CD4-positive, alpha-beta T cell treated with Interleukin-6 at 100 ng/mL for 8 hours (primary cell): ENCODE measurements at places on chromosomes 1 and 21.

DNA sequence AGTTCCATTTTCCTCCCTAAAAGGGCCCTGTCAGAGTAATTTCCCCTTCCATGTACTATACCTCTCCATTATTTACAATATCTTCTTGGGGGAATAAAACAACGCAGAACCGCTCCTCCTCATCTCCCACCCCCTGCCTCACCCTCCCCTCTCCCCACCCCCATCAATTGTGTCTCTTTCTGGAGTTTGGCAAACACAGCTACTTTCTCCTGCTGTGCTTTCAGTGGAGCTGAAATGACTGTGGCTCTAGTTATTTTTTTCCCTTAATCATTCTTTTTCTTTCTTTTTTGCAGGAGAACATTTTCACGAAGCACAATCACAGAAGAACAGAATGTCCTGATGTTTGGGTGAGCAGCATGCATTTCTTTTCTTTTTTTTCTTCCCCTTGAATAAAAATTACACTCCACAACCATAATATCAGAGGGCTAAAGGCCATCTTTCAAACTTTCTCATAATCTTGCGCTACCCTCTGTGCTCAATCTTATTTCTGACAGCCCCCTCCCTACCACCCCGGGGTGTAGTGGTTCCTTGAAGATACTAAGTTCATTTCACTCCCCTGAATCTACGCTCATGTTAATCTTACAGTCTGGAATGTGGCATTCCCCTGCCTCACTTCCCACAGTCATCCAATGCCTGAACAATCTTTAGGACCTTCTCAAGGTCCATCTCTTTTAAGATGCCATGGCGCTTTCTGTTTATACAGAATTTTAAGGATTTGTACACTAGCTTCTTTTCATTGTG, 8.8 kb upstream of the PLXNA2 start:
- DNase-seq = no peak

DNA sequence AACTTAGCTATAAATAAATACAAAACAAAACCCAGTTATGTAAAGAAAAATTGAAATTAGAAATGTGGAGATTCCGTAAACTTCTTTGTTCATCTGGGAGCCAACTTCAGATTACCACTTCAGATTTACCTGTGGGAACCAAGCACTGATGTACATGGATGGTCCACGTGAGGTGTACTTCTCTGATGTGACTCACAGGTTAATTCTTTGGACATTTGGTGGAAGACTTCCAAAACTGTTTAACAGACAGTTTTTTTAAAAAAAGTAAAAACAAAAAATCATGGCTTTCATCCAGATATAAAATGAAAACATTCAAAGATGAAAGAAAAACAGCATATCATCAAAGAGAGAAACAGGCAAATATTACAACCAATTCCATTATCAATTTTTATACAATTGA, 92.0 kb downstream of the MAST2 start:
- no peak for DNase-seq

GRCh38 chr1:163799190-163799805, 477.5 kb downstream of the NUF2 start:
- DNase-seq = no peak

GRCh38 chr1:4053774-4054173, 153.7 kb upstream of the C1orf174 start:
- DNase-seq = no peak

- DNase-seq = no peak
These were observed 24.2 kb downstream of the KCNN3 start for GRCh38 chr1:154845879-154846278.

- DNase-seq = no peak
These were observed 188.1 kb upstream of the SAMSN1 start for GRCh38 chr21:14734191-14734590.

DNA sequence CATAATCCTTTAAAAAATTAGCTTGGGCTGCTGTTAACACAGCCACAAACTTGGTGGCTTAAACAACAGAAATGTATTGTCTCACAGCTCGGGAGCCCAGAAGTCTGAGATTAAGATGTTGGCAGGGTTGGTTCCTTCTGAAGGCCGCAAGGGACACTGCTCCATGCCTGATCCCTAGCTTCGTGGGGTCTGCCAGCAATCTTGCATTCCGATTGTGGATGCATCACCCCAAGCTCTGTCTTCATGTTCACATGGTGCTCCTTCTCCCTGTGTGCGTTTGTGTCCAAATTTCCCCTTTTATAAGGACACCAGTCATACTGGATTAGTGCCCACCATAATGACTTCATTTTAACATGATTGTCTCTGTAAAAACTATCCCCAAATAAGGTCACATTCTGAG, 5.0 kb upstream of the HHIPL2 start:
- DNase-seq = no peak

- DNase-seq = no peak
These were observed at the start of gene CLDN8 for GRCh38 chr21:30216041-30216723. Gene CLDN8, minus strand, starts transcription at chr21:30216097. Its CDS starts 172 bp downstream, at chr21:30215925.

- DNase-seq = no peak
These were observed 30.8 kb downstream of the TRIM67 start for GRCh38 chr1:231192620-231193163.

DNA sequence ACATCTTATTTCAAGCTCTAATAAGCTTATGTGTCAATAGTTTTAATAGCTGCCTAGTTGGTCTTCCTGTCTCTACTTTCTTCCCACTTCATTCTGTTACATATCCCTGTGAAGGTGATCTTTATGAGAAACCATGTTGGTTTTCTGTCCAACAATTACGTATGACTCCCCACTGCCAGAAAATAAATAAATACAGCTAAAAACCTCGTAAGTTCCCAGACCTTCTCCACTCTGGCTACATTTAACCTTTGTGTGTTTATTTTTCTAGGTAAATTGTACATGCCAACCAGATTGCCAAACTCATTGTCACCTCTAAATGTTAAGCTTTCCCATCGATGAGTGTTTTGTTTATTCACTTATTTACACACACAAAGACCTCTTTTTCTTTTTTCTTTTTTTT, 147.2 kb downstream of the CRB1 start:
- no peak for DNase-seq

GRCh38 chr1:62903982-62904855, 120.3 kb downstream of the ATG4C start:
- DNase-seq = no peak

- no peak for DNase-seq
These were observed 5.3 kb downstream of the DMBX1 start for GRCh38 chr1:46494910-46495309.

DNA sequence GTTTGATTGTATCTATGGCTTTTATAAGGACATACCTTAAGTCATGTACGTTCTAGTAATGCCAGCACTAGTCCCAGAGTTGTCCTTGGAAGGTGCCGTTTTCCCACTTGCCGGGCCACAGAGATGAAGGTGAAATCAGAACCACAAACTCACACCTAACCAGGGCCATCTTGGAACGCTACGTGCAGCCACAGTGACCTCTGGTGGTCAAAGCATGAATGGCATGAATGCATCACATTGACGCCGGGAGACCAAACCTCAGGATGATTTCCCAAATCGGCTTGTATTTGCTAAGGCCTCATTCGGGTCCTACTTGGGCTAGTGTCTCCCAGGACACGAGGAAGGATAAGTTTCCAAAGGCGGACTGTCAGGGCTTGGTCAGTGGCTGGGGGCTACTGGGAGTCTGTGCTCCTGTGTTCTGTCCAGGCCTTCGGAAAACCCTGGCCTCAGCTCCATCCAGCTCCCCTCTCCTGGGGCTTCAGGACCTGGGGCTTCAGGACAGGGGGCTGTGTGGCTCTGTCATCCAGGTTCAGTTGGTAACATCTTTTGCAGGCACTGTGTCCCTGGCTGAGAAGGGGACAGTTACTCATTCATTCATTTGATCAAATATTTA, 260.5 kb downstream of the PRDM2 start:
- peak; percentile 48 for DNase-seq

GRCh38 chr1:15452866-15453571, 3.5 kb upstream of the CELA2A start:
- DNase-seq = no peak

- no peak for DNase-seq
These were observed 34.0 kb downstream of the TMEM53 start for GRCh38 chr1:44640200-44640853.

- no peak for DNase-seq
These were observed 1.6 kb downstream of the TP53BP2 start for GRCh38 chr1:223843934-223844786.

DNA sequence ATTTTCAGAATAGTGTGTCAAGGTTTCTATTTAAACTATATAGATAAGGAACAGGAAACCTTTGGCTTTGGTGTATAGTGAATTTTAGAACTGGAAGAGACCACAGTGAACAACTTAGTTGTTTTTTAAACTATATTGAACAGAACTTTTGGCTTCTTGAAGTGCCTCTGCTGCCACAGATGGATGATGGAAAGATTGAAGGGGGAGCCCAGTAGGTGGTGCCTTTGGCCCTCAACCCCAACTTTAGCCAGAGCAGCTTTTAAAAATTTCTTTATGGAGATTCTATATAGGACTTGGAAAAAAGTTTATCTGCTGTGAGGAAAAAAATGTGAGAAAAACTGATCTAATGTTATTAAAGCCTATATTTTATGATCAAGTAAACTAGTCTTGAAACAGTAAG, 50.2 kb downstream of the SWT1 start:
- DNase-seq = no peak

DNA sequence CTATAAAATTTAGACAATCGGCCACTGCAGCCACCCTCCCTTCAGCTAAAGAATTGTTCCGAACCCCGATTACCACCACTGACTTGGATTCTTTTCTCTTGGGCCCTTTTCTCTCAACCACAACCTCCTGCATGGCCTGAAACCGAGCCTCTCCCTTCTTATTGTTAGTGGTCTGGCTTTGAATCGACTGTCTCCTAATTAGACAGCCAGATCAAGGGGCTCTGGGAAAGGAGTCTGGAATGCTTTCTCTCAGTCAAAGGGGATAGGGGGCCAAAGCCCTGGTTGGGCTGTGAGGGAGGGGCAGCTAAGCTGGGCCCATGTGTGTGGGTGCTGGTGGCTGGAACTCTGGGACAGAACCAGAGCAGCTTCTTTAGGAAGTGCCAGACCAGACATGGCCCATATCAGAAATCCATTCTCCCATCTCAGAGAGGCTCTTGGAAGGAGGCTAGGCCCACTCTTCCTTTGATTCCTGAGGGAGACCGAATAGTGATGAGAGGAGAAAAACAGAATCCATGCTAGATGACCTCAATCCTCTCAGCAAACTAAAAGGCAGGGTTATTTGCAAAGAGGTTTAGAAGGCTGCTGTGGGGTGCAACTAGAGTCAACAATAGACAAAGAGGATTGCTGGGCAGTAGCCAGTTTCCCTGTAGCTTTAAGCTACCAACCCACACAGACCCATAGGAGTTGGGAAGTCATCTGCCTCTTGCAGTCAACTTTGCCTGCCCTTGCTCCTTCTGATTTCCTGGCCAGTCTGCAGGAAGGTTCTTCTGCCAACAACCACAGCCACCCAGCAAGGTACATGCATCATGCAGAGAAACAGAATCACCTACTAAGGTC, 117.6 kb downstream of the AK5 start:
- no peak for DNase-seq

DNA sequence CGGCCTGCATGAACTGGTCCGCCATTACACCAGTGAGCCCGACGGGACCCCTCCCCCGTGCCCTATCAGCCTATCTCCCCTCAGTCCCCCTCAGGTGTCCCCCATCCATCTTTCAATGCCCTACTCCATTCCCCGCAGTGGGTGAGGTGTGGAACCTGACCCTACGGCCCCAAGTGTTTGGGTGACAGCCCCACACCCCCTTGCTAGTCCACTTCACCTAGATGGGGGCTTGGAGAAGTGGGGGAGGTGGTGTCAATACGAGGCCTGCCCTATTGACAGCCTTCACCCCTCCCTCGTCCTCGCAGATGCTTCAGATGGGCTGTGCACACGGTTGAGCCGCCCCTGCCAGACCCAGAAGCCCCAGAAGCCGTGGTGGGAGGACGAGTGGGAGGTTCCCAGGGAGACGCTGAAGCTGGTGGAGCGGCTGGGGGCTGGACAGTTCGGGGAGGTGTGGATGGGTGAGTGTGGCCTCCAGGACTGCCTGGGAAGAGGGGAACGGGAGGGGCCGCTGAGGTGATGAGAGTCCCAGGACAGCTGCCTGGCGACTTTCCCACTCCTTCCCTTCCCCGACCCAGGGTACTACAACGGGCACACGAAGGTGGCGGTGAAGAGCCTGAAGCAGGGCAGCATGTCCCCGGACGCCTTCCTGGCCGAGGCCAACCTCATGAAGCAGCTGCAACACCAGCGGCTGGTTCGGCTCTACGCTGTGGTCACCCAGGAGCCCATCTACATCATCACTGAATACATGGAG, 15.7 kb upstream of the HDAC1 start:
- DNase-seq = no peak

DNA sequence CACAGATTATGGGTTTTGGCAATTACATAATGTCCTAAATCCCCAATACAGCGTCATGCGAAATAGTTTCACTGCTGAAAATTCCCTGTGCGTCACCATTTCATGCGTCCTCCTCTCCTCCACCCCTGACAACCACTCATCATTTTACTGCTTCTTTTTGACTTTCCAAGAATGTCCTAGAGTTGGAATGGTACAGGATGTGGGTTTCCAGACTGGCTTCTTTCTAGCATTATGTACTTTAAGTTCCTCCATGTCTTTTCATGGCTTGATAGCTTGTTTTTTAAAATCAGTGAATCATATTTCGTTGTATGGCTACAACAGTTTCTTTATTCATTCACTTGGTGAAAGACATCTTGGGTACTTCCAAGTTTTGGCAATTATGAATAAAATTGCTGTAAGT, 7.4 kb downstream of the NBPF3 start:
- DNase-seq = no peak

DNA sequence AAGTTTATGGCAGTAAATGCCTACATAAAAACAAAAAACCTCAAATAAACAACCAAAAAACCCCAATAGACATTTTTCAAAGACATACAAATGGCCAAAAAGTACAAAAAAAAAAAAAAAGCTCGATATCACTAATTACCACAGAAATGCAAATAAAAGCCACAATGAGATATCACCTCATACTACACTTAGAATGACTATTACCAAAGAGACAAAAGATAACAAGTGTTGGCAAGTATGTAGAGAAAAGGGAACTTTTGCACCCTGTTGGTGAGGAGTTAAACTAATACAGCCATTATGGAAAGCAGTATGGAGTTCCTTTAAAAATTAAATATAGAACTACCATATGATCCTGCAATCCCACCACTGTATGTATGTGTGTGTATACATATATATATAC, 21.1 kb downstream of the SLC25A24 start:
- DNase-seq = no peak
